Pons (tissue), 1 donor: ENCODE measurements at places on chromosomes 7 and 10.

- DNase-seq, result peak; percentile 47
Observed at GRCh38 chr10:18497806-18498369, 153.5 kb downstream of the NSUN6 start.

GRCh38 chr10:14128519-14128918, 202.2 kb downstream of the FRMD4A start:
- DNase-seq, result no peak

GRCh38 chr10:66723608-66724400, 202.0 kb upstream of the LRRTM3 start:
- peak; percentile 67 for DNase-seq

GRCh38 chr10:6689036-6689435, 109.0 kb upstream of the PRKCQ start:
- no peak for DNase-seq

- DNase-seq, result peak; percentile 45
Observed at GRCh38 chr7:134750083-134751062, 29.1 kb upstream of the CALD1 start.

GRCh38 chr7:110856704-110857103, 234.2 kb upstream of the LRRN3 start:
- no peak for DNase-seq

DNA sequence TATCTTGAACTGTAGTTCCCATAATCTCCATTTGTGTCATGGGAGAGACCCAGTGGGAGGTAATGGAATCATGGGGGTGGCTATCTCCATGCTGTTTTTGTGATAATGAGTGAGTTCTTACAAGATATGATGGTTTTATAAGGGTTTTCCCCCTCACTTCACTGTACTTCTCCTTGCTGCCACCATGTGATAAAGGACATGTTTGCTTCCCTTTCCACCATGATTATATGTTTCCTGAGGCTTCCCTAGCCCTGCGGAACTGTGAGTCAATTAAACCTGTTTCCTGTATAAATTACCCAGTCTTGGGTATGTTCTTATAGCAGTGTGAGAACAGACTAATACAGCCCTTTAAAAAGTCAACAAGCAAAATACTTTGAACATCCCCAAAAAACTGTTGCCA, 427.7 kb downstream of the HTR7 start:
- DNase-seq, result no peak

- no peak for DNase-seq
Observed at GRCh38 chr10:59177836-59178235, 1.4 kb downstream of the PHYHIPL start.

DNA sequence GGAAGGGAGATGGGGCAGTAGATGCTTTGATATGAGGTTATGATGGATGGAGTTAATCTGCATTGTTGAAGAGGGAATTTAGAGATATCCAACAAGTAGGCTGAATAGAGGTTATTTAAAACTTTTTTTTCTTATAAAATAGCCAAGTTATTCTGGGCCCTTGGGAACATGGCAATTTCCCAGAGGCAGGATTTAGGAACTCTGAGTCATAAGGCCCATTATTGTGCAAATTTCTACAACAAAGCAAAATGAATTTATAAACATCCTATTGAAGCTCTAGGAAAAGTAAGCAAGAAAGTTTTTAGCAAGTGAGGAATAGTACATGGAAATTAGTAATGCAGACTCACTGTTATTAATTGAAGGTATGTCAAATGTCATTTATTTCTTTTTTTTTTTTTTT, 160.9 kb upstream of the NPY start:
- no peak for DNase-seq
